ENCODE measurements at places on chromosomes 12 and 14.

DNA sequence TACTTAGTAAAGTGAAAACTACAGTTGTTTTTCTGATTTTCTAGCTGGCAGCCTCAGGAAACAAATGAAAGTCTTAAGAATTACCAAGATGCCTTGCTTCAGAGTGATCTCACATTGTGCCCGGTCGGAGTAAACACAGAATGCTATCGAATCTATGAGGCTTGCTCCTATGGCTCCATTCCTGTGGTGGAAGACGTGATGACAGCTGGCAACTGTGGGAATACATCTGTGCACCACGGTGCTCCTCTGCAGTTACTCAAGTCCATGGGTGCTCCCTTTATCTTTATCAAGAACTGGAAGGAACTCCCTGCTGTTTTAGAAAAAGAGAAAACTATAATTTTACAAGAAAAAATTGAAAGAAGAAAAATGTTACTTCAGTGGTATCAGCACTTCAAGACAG is 28.9 kb downstream of the RXYLT1 start:
- no peak for DNase-seq

DNA sequence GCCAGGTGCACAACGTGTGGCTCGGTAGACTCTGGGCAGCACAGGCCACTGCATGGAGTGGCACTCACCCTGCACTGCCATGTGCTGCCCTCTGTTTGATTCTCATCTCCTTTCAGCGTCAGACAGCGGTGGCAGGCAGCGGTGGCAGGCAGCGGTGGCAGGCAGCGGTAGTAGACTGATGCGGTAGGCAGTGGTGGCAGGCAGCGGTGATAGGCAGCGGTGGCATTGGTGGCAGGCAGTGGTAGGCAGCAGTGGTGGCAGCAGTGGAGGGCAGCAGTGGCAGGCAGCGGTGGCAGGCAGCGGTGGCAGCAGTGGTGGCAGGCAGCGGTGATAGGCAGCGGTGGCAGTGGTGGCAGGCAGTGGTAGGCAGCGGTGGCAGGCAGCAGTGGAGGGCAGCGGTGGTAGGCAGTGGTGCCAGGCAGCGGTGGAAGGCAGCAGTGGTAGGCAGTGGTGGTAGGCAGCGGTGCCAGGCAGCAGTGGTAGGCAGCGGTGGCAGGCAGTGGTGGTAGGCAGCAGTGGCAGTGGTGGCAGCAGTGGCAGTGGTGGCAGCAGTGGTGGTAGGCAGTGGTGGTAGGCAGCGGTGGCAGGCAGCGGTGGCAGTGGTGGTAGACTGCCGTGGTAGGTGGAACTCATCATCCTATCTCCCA is 6.0 kb upstream of the MEG3 start:
- DNase-seq = no peak

DNA sequence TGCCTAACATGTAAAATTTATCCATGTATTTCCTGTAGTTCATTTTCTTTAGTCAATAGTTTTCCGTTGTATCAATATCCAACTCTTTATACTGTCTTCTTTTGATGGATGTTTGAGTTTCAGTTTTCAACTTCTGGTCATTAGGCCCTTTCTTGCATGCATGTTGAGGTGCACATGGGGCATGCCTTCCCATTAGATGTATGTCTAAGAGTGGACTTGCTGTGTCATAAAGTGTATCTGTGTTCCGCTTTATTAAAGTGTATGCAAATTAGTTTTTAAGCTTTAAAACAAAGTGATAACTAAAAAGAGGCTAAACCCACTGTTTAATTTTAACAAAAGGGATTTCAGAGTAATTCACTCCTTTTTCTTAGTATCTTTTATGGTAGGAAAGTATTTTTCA is 441.1 kb downstream of the PCNX1 start:
- DNase-seq = no peak

DNA sequence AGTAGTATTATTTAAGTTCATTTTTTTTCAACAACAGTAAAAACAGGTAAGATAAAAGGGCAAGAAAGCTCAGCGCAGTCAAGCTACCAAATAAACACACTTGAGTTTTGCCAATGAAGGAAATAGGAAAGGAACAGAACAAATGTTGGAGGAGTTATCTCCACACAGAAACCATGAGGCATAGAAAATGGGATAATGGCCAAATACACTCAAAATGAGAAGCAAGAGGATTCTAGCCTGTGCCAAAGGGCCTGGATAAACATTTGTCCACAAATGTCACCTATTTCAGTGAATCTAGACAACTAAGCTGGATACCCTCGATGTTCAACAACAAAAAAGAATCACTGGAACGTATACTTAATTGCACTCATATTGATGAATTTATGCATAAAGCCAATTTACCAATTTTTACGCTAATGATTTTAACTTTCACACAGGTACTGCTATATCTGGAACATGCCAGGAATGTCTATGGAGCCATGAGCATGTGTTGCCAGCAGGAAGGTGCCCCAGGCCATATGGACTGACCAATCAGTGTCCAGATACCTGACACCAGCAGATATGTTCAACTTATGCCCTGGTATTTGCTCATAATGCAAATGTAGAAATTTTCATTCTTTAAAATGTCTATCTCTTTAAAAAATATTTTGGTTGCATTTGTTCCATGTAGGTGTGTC is 21.1 kb downstream of the ST8SIA1 start:
- DNase-seq = no peak

DNA sequence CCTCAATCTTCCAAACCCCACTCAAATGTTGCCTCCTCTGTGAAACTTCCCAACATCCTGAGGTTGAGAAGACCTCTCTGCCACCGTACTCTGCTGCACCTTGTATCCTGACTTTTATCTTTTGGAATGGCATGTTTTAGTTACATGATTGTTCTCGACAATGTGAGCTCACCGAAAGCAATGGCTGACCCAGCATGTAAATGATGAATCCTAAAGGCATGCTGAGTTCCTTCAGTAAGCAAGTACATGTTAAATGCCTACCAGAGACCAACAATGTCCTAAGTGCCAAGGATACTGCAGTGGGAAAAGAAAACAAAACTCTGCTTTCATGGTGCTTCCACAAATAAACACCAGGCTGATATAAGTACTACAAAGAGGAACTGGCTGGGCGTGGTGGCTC is 13.7 kb downstream of the PPP1R13B start:
- no peak for DNase-seq

- DNase-seq = no peak
Observed at GRCh38 chr12:118356809-118357256, 15.9 kb downstream of the TAOK3 start.

DNA sequence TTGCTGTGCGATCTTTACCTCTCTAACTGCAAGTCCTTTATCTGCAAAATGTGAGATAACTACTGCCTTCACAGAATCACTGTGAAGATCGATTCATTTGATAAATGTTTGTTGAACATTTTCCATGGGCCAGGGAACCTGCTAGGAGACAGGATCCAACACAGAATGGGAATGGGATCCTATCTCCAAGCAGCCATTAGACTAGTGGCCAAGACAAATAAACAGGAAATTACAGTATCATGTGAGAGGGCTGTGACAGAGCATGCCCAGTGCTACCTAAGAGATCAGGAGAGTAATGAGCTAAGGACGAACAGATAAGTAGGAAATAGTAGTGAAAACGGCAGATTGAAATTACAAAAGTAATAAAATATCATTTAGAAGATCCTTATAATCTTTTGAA is 105.7 kb downstream of the GRIN2B start:
- DNase-seq = no peak

DNA sequence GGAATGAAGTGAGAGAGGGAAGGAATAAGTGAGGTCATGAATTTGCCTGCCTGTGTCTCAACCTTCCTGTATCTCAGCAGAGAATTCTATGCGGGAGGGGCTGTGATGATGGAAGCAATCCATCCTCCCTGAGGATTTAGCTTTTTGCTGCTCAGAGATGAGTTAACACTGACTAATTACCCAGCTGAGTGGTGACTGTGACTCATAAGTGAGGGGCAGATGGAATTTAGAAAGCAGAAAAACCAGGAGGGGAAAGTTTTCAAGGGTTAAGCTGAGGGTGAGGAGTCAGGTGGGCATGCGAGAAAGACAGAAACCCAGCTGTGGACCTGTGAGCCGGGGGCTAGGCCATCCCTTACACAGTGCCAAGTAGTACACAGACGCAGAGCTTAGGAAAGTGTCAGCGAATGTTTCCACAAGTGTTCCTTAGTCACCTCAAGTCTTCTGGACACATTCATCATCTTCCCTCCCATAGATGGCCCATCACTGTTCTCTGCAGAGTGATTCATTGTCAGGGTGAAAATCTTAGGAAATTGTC is 277.9 kb downstream of the IPO8 start:
- no peak for DNase-seq

GRCh38 chr14:88681755-88682494 is 110.8 kb downstream of the EML5 start:
- no peak for DNase-seq

GRCh38 chr14:79627058-79627457 is 584.2 kb downstream of the DIO2 start:
- DNase-seq = no peak

DNA sequence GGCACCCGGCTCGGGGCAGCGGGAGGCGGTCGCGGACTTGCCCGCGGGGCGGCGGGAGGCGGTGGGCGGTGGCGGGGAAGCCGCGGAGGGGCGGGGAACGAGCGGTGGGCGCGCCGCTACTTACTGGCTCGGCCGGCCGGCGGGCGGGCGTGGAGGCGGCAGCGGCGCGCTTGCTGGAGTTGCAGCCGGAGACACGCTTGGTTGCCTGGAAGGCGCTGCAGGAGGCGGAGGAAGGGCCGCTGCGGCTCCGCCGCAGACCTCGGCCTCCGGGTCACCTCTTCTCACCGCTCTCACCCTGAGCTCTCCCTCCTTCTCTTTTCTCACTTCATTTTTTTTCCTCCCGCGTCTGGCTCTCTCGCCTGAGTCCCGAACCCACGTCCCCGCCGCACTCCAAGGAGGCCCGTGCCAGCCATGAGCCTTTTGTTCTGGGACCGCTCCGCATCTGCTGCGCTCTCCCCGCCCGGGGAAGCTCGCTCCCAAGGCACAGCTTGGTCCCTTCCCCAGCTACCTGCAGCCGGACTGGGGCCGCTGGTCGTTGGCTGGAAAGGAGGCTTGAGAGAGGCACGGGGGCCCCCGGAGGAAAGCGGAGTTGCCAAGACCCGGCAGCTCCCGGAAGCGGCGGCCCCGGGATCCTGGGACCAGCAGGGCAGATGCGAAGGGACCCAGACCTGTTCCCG is 592 bp upstream of the KCNK10 start:
- no peak for DNase-seq

- no peak for DNase-seq
Observed at GRCh38 chr14:59543873-59544272, 32.7 kb downstream of the CCDC175 start.

DNA sequence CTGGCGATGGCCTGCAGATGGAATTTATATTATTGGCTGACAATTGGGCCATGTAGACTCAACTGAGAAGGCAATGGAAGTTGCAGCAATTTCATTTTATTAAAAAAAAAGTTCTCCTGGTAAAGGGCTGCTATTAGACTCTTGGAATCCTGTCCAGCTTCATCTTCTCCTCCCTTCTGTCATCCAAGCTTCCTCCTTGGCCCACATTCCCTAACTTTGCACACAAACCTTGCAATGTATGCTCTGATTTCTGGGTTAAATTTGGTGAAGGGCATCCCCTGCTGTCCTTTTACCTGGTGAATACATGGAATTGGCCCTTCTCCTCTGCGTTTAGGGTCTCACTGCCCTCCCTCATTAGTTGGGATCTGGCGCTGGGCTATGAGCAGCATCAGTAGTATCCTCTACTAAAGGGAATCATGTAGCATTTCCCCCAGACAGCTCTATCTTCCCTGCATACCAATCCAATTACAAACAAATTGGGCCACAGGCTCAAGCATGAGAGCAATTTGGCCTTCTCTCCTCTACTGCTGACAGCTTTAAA is 336.9 kb downstream of the BMP4 start:
- DNase-seq = no peak

GRCh38 chr12:132554845-132555630 is 55.3 kb downstream of the LRCOL1 start:
- peak; percentile 33 for DNase-seq

- no peak for DNase-seq
Observed at GRCh38 chr14:99249389-99249788, 22.6 kb downstream of the BCL11B start.

DNA sequence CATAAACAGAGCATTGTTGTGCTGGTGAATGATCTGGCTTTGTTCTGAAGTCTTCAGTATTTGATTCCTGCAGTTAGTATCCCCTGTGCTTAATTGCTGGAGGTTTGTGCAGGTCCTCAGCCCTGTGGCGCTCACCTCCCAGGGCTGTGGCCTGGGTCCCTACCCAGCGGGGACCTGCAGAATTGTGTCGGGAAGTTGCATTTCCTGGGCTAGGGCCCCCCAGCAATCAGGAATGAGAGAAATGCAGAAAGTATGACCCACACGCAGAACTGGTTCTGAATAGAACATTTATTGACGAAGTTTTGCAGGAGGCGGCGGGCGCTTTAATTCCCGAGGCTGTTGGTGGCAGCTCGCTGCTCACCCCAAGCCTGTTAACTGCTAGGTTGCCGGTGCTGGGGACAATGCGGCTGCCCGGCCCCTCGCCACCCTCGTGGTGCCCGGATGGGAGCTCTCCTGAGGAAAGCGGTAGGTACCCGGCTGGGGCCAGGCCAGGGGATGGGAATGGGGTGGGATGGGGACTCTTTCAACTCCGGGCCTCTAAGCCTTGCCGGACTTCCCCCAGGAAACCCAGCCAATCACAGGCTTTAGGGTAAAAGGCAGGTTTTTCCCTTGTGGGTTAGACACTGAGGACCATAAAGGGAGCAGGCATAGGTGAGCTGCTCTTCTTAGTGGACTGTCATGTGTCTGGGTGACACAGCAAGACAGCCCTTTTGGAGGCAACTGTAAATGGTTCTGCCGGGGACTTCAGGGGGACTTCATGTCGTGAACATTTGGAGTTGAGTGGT is 11.6 kb downstream of the PLEKHG3 start:
- DNase-seq = no peak

DNA sequence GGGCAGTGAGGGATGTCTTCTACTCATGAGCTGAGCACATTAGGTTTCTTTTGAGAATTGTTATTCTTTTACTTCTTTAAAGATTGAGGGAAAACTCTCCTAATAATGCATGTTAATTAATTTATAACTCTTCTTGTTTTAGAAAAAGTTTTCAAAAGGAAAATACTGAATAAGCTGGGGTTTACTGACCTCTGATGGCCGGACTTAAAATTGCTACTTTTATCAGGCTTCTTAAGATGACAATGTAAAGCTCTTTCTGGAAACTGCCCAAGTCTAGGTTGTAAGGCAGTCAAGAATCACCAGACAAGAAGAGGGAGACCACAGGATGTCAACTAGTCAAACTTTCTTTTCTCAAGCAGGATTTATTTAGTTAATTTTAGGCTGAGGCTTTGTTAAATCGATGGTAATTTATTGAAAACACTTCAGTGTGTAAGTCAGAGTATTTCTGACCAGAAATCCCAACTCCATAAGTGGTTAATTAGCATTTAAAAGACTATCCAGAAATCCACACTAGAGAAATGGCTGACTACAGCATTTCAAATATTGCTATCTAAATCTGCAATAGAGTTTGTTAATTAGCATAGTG is 82.1 kb downstream of the AVPR1A start:
- DNase-seq = no peak
